ENCODE measurements at places on chromosomes 4 and X. TPM values are rescaled to one million over a fixed set of nuclear protein-coding genes. Genes with fewer than 3 reads are reported as not detected.

Gene PRICKLE3
- total RNA-seq: 16.4 TPM

GRCh38 chr4:16916719-16917337, 18.4 kb upstream of the LDB2 start:
- no peak for DNase-seq

Gene SSX1
- total RNA-seq: not detected

Gene GRIA2
- not detected for total RNA-seq

DNA sequence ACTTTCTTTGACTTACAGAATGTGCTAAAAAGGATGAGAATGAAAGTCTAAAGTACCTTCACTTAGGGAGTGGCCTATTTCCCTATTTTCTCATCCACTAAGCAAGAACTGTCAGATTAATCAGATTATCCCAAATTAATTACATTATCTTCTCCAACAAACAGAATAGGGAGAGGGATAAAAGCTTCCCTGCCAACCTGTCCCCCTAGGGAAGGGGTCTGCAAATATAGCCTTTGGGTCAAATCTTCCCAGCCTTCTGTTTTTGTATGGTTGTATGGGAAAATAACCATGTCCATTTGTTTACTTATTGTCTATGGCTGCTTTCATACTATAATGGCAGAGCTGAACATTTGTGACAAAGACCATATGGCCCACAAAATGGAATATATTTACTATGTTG, 57.1 kb upstream of the USP38 start:
- DNase-seq: no peak

DNA sequence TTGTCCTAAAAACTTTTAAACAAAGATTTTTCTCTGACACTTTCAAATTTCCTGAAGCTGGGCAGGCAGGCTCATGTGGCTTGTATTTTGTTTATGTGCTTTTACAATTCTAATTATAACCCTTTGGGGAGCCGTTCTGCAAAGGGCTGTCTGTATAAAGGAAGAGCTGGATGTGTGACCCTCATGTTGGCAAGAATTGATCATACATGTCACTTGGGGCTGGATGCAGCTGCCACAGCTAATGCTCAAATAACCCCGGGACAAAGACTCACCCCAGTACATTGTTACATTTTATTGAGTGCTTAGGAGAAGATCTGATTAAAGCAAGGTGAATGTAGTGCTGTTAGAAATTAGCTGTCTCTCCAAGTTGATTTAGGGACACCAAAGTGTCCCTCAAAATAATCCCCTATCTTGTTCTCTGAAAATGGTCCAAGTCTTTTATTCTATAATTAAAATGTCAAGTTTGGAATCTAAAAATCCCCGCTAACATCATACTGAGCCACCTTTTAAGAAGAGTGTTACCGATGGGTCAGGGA, 13.0 kb upstream of the DAPP1 start:
- DNase-seq: no peak

Gene S100P
- 3.6 TPM for total RNA-seq

DNA sequence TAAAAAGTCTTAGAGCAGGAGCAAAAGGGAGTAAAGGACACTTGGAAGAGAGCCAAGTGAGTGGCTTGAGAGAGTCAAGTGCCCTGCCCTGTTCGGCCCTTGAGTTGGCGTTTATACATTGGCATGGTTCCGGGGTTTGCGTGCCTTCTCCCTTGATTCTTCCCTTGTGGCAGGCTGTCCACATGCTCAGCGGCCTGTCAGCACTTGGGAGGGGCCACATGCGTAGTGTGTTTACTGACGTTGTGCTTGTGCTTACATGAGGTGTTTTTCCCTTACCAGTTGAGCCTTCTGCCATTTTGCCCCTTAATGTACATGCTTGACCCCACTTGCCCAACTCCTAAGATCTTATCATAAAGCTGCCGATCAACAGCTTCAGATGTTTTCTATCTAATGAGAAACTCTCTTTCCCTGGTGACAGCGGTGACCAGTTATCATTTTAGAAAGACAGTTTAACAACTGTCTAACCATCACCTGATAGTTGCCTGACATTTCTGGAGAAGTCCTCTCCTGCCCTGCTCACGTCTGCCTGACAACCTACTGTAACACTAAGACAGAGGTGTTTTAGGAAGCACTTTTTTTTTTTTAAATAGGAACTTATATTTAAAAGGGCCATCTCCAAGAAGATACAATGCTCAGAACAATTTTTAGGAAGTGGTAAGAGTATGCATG, 49.5 kb upstream of the GC start:
- DNase-seq: peak; percentile 69

Gene SMIM31
- not detected for total RNA-seq

- peak; percentile 61 for DNase-seq
Measured at GRCh38 chrX:350534-351323, 32.1 kb upstream of the GTPBP6 start.

Gene STK32B
- total RNA-seq: 2.8 TPM

DNA sequence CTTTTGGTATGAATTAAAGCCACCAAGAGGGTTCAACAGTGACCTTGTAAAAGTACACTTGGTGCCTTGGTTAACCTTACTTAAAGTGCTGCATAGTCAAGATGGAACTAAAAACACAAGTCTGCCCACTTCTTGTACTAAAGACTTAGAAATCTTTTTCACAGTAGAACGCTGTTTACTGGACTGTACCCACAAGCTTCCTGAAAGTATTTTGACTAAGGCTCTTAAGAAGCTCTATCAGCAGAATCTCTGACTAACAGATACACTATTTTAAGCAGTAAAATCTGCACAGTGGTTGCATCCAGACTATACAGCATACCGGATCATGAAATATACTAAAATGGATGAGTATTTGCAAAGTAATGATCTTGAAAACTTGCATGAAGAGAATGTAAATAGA, 7.2 kb downstream of the RAB28 start:
- DNase-seq: no peak

Gene ATP8A1
- 79.3 TPM for total RNA-seq

Gene CFAP47
- not detected for total RNA-seq

DNA sequence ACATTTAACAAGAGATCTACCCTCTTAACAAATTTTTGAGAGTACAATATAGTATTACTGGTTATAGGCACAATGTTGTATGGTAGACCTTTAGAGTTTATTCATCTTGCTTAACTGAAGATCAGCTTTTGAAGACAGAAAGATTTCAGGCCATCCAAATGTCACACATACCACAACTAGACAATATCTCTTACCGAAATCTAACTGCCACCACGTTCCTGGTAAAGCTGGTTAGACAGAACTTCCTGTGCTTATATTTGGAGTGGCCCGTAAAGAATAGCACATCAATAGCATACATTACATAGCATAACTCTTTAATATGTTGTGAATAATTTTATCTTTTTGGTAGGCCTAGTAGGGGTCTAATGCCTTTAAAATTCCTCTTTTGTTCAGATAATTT, 29.8 kb upstream of the ARHGEF6 start:
- no peak for DNase-seq

Gene UBL4A
- total RNA-seq: 33.8 TPM

DNA sequence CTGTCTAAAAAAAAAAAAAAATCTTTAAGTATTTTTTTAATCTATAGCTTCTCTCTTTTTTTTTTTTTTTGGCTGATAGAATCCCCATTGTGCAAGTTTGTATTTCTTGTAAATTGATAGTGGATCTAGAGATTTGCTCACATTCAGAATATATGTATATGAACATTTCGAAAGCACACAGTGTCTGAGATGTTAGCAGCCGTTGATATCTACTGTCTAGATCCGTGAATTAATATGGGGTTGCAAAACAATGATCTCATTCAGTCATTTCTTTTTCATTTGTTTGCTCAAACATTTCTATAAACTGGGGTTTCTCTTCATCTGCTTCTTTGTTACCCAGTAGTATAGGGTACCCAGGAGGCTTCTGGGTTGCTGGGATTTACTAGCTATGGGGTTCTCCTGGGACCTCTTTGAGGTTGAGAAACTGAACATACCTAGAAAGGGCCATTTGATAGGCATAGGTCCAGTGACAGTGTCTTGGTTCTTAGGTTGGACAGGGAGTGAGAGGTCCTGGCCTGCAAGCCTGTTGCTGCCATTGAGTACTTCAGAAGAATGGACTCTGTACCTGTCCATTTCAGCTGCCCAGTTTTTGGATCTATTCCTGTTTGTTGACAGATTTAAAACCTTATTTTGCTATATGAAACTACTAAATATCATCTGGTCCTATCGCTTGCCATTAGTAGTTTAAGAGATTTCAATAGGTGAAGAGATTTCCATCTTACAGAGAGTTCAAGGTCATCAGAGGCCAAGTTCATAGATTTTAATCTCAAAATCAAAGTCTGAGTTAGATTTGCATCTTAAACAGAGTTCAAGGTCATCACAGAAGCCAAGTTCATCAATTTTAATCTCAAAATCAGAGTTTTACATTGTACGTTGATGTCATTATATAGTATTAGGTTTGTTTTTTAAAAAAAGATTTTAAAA, 50.8 kb downstream of the WWC2 start:
- DNase-seq: no peak

GRCh38 chr4:52659001-52659721, at the start of gene USP46:
Gene USP46, minus strand, starts transcription at chr4:52659301. Its CDS starts 151 bp downstream, at chr4:52659150.
- peak; percentile 91 for DNase-seq

- DNase-seq: no peak
Measured at GRCh38 chr4:30746735-30747134, 26.6 kb downstream of the PCDH7 start.

- DNase-seq: no peak
Measured at GRCh38 chr4:121048165-121048564, 24.2 kb downstream of the NDNF start.

DNA sequence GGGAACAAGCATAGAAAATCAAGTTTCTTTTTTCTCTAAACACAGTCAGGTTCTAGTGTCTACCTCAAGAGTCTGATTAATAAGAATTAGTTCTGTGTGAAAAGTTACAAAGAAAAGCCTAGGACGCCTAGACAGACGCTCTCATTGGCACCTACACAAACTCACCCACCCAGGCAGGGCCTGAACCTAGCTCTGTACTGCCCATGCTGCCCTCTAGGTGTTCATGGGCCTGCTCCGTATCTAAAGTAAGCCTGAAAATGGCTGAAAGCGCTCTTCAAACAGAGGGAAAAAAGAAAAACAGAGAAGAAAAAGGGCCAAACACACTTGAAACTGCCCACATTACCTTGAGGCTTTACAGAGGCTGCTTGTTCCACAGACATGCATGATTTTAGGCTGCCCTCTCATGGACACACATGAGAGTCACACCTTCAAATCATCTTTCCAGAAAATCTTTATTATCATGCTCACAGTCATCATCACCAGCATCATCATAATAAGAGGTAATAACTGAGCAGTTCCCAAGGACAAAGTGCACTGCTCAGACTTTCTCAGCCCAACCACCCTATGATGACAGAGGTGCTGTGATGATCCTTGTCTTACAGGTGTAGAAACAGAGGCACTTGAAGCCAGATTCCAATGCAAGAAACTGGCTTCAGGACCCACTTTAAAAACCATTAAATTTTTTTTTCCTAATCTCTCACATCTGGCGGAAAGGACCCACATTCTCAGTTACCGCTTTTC, 49.6 kb downstream of the MAP7D2 start:
- DNase-seq: no peak

Gene DUX4
- total RNA-seq: not detected

DNA sequence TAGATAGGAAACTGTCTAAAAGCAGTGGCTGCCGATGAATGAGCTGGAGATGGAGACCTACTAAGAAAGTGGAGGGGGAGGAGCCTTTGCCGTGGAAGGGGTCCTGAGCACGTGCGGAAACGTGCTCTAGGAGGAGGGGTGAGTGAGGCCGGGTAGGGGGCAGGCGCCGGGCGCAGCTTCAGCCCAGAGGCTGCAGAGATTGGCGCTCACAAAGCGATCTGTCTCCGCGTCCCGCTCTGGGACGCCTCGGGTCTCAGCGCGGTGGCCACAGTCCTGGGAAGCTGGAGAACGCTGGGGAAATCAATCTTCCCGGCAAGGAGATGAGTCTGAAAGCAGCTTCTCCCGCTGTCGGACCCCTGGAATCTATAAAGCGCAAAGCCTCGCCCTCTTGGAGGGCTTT, 444 bp upstream of the ARHGAP6 start:
- DNase-seq: no peak

- DNase-seq: no peak
Measured at GRCh38 chr4:132101526-132101925, 1047.6 kb upstream of the PCDH10 start.

GRCh38 chrX:107628662-107629539, 591 bp downstream of the PRPS1 start:
- DNase-seq: peak; percentile 59

Gene SPANXC
- total RNA-seq: not detected

- no peak for DNase-seq
Measured at GRCh38 chr4:65399084-65399483, 271.2 kb downstream of the EPHA5 start.

GRCh38 chr4:179750374-179750773, 2308.1 kb upstream of the AGA start:
- DNase-seq: no peak

- no peak for DNase-seq
Measured at GRCh38 chr4:133102043-133102442, 47.1 kb upstream of the PCDH10 start.

DNA sequence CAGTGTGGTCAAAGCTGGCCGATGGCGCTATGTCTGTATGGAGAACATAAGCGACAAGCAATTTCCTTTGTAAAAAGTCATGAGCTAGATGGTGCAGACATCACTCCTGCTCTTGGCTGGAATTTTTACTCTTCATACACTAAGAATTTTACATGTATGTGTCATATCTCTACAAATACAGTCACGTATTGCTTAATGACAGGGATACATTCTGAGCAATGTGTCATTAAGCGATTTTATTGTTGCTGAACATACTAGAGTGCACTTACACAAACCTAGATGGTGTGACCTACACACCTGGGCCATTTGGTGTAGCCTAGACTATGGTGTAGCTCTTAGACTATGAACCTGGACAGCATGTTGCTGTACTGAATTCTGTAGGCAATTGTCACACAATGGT, 185.4 kb downstream of the SOWAHB start:
- no peak for DNase-seq

DNA sequence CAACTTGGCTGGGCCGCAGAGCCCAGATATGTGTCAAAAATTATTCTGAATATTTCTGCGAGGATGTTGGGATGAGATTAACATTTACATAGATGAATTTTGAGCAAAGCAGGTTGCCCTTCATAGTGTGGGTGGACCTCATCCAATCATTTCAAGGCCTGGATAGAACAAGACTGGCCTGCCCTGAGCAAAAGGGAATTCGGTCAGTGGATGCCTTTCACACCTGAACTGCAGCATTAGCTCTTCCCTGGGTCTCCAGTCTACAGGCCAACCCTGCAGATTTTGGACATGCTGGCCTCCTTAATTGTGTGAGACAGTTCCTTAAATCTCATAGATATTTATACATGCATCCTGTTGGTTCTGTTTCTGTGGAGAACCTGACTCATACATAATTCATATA, 32.4 kb upstream of the SLC10A4 start:
- no peak for DNase-seq

All from upper lobe of right lung (tissue), 1 donor.